Stimulated activated CD4-positive, alpha-beta T cell treated with anti-CD3 and anti-CD28 coated beads, Interleukin-4, amount 100 ng/mL, for 1 hour (primary cell): ENCODE measurements at places on chromosomes 13 and 19.
A peak's percentile ranks its signal among the peaks of the same experiment; 100 is the strongest.

DNA sequence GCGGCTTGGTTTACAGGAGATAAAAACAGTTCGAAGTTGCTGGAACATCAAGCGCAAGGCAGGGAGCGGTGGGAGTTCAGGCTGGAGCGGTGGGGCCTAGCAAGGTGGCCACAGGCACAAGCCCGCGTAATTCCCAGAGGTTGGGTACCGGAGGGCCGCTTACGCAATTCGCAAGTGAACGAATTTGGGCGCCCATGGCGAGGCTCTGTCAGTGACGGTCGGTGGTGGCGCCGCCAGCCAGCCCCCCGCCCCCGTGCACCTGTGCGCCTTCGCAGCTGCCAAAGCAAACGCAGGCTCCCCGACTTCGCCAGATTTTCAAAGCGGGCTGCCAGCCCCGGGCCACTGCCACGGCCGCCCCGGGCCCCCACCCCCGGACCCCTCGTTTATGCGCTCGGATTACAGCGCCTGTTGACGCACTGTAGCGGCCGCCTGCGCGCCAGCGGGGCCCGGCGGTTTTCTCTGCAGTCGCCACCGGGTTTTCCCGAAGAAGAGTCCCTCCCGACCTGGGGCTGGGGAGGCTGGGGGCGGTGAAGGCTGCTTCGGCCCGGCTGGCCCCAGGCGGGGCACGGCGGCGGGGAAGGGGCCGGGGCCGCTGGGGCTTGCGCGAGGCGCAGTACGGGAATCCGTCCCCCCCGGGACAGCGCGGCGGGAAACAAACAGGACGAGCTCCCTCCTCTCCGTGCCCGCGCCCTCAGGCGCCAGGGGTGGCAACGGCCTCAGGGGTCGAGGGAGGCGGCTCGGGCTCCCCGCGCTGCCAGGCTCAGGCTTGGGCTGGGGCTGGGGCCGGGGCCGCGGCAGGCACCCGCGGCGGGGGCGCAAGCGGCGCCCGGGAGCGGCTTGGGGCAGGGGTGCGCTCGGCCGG, 709 bp downstream of the N4BP2L1 start:
- peak; percentile 61 for DNase-seq

DNA sequence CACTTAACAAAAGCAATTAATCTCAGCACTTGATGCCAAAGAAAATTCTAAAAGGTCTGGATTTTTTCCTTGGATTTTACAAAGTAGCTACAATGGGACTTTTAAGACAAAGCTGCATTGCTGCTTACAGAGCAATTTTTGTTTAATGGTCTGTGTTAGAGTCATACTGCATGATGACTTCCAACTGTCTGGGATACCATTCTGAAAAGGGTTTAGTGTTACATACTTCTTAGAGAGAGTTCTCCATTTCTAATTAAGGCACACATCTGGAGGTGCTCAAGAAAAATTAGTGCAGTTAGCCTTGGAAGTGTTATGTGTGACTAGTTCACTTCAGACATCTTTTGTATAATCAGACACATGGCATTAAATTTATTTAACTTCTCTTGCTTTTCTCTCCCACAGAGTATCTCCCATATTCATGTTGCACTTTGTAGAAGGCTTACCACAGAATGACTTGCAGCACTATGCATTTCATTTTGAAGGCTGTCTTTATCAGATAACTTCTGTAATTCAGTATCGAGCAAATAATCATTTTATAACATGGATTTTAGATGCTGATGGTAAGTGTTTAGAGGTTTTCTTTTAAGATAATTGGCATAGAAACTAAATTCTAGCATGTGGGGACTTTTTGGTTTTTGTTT, 35.1 kb downstream of the USPL1 start:
- no peak for DNase-seq

DNA sequence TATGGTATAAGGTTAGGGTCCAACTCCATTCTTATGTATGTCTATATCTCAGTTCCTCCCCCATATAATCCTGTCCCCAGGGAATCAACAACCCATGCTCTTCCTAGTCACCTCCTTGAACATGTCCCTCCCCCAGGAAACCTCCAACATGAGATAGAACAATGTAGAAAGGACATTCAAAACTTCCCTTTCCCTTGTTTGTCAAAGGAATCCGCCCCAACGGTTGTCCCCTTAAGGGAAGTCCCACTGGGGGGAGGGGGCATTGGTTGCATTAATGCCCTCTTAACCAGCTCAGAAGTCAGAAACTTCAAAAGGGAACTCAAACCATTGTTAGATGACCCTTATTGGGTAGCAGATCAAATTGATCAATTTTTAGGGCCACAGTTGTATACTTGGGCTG, 6.8 kb upstream of the ZNF561 start:
- DNase-seq: no peak

DNA sequence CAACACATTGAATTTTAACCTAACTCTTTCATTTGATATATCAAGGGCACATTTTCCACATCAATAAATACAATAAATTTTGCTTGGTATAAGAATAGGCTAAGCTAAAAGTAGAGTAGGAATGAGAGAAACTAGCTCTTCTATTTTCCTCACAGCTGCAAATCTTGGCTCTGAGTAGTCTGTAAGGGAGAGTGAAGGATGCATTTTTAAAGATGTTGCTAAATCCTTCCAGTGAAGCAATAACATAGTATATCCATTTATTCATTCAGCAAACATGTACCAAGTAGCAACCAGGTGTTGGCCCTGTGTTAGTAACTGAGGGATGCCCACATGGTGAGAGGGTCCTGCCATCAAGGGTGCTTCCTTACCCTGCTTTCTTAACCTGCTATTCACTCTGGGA, 799.9 kb downstream of the PCDH9 start:
- DNase-seq: no peak

GRCh38 chr13:31930490-31930889, 101.1 kb upstream of the FRY start:
- no peak for DNase-seq
